HepG2 (cell line): ENCODE measurements at places on chromosomes 2 and 18.

- peak; percentile 67 for DNase-seq
Observed at GRCh38 chr2:114022360-114023085, 132.6 kb downstream of the ACTR3 start.

- peak; percentile 40 for DNase-seq
Observed at GRCh38 chr18:11310476-11311086, 161.2 kb upstream of the PIEZO2 start.

DNA sequence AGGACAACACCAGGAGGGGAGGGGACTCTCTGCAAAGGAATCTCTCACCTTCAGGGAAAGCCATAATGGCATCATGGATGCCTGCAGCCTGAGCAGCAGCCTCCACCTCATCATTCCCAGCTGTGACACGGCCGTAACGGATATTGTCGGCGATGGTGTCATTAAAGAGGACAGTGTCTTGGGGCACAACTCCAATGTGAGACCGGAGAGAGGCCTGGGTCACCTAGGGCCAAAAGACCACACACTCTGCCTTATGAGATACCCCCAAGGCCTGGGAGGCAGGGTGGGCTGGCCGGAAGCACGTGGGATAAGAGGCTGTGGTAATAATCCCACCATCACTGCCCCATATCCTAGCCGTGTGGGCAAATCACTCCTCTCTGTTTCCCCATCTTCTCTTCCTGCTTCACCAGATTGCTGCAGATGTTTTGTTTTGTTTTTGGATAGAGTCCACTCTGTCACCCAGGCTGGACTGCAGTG lies 4.3 kb downstream of the ZFAND2B start:
- DNase-seq = no peak

GRCh38 chr2:112782234-112782799 lies 2.0 kb downstream of the IL1A start:
- DNase-seq = no peak

DNA sequence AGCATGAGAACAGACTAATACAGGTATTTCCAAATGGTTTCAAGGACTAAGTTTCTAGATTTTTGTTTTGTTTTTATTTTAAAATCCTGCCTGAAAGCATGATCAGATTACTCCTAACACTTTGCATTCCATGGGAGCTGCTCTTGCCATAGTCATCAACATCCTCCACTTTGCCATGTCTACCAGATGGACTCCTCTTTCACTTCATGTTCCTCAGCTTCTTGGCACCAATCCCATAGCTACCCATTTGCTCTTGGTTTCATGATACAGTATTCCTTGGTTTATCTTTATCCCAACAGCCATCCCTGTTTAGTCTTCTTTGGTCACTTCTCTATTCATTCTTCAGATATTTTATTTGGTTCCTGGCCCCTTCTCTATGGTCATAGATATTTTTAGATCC lies 154.2 kb upstream of the CCDC195 start:
- no peak for DNase-seq

- DNase-seq = no peak
Observed at GRCh38 chr2:128308284-128308731, 10.4 kb downstream of the HS6ST1 start.

- peak; percentile 98 for DNase-seq
Observed at GRCh38 chr2:186485871-186486650, at the start of gene ZC3H15. ZC3H15 (plus strand) TSS chr2:186486260; CDS start chr2:186486383, 123 bp downstream.

DNA sequence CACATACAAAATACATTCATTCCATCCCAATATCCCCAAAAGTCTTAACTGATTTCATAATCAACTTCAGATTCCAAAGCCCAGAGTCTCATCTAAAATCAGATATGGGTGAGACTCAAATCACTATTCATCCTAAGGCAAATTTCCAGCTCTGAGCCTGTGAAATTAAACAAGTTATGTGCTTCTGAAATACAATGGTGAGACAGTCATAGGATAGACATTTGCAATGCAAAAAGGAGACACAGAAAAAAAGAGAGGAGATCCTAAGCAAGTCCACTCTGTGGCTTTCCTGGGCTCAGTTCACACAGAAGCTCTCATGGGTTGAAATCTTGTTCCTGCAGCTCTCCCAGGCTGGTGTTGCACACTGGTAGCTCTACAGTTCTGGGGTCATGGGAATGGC lies 18.3 kb downstream of the ZNF892 start:
- DNase-seq = no peak

GRCh38 chr2:133424876-133425275 lies 143.4 kb downstream of the NCKAP5 start:
- no peak for DNase-seq

- peak; percentile 20 for DNase-seq
Observed at GRCh38 chr2:16613539-16614011, 52.1 kb downstream of the CYRIA start.

DNA sequence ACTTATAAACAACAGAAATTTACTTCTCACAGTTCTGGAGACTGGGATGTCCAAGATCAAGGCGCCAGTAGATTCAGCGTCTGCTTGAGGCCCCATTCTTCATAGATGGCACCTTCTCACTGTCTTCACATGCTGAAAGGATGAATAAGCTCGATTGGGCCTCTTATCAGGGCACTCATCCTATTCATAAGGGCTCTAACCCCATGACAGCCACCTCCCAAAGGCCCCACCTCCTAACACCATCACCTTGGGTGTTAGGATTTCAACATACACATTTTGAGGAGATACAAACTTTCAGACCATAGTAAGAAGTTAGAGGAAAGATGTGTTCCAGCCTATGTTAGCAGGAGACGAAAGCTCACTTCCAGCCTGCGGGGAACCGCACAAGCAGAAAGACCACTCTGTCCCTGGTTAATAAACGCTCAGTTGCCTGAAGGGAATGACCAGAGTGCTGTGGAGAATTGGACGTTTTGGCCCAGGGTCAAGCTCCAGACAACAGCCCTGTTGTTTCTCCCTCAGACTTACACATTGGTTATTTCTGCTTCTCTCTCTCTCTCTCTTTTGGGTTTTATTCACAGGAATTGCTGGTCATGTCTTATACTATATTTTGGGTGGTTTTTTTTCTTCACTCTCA lies 90.3 kb downstream of the MAPRE2 start:
- DNase-seq = no peak
